Smooth muscle cell of the umbilical artery (primary cell): ENCODE measurements at places on chromosomes 16 and 17. TPM values are rescaled to one million over a fixed set of nuclear protein-coding genes. Genes with fewer than 3 reads are reported as not detected.

The C17orf50 gene
- not detected in 2 replicates for total RNA-seq

The NLRC3 gene
- total RNA-seq: under 0.01 TPM in 2 replicates

The WNT9B gene
- not detected in 2 replicates for total RNA-seq

The B3GNT9 gene
- total RNA-seq: 33.4 and 51.1 TPM in 2 replicates

The KIF2B gene
- total RNA-seq: not detected in 2 replicates

The IRF8 gene
- not detected in 2 replicates for total RNA-seq

The ZNF768 gene
- 12.8 and 16.0 TPM in 2 replicates for total RNA-seq
